ENCODE measurements at places on chromosomes 7 and 10. TPM values are rescaled to one million over a fixed set of nuclear protein-coding genes. Genes with fewer than 3 reads are reported as not detected.

The MBL2 gene
- not detected for total RNA-seq

The H2BK1 gene
- not detected for total RNA-seq

The BTBD16 gene
- not detected for total RNA-seq

The SHOC2 gene
- 65.9 TPM for total RNA-seq

GRCh38 chr7:121302214-121302745, 26.5 kb upstream of the WNT16 start:
- no peak for DNase-seq

DNA sequence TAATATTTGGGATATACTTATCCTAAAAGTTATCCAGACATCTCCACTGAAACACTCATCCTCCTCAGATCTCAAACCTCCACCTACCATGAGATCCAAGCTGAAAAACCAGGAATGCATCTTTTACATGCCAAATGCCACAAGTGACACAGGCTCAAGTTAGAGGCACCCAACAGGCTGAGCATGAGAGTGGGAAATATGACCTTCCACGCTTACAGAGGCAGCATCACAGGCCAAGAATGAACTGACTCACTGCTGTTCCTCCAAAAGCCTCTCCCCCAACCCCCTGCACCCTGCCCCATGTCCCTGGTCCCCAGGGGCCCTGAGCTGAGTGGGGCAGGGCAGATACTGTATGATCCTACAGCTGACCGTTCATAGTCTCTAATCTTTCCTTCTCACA, 4.8 kb upstream of the MTPAP start:
- no peak for DNase-seq

Data from breast epithelium (tissue), 4 donors.